ENCODE measurements at places on chromosomes 6 and 20.
A peak's percentile ranks its signal among the peaks of the same experiment; 100 is the strongest.

DNA sequence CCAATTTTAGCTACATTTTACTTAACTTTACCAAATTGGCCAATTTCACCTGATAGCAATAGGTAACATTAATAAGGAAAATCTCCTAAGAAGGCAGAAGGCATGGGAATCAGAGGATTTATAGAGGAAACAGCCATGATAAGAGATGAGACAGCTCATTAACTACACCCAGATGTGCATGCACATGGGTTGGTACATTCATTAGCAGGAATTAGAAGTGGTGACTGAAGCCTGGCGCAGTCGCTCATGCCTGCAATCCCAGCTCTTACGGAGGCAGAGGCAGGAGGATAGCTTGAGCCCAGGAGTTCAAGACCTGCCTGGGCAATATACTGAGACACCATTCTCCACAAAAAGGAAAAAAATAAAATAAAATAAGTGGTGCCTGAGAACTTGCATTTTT is 173.5 kb downstream of the COL9A1 start:
- no peak for DNase-seq

DNA sequence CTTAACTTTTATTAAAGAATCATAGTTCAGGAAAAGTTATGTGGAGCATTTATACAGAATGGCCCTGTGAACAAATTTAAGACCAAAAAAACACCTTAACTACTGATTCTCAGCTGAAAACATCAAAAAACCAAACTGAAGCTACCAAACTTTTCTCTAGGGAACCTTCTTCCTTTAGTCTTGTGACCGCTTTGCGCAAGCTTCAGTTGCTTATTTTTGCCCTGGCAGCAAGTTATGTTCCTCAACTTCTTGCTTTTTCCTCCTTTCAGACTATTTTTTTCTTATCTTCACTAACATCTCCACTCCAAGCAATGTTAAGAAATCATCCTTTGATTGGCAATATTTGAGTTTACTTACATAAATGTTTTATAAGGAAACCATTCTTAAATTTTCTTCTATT is 100.1 kb downstream of the MYB start:
- no peak for DNase-seq

DNA sequence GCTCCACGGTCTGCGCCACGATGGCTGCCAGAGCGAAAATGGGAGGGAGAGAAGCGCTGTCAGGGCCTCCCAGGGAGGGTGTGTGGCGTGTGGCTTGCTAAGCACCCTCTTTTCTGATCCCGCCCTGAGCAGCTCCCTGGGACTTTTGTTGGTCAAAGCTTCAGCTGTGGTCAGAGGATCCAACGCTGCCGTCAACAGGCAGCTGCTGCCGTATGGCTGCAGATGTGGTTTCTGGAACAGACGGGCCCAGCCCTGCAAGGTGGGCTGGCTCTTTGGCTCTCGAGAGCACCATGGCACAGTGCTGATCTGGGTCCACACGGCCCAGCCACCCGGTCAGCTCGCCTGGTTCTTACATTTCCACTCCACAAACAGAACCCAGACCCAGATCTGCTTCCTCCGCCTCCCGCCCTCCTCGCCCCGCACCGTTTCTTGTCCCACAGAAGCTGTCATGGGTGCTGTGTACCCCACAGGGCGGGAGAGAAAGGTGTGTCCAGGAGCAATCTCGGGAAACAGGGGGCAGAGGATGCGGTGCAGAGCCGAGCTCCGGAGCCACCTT is 86.0 kb upstream of the BHLHE23 start:
- no peak for DNase-seq

DNA sequence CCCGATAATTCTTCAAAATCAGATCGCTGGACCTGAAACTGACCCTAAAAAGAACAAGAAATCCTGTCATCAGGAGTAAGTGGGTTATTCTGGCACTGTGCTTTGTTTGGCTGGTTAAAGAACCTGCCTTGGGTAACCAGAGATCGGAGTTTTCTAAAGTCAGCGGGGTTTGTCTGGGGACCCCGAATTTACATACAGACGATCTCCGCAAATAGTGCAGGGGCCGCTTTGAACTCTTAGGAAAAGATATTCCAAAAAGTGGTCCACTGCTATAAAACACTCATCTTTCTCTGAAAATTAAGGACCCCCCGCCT is 33.0 kb upstream of the BTN3A2 start:
- no peak for DNase-seq

DNA sequence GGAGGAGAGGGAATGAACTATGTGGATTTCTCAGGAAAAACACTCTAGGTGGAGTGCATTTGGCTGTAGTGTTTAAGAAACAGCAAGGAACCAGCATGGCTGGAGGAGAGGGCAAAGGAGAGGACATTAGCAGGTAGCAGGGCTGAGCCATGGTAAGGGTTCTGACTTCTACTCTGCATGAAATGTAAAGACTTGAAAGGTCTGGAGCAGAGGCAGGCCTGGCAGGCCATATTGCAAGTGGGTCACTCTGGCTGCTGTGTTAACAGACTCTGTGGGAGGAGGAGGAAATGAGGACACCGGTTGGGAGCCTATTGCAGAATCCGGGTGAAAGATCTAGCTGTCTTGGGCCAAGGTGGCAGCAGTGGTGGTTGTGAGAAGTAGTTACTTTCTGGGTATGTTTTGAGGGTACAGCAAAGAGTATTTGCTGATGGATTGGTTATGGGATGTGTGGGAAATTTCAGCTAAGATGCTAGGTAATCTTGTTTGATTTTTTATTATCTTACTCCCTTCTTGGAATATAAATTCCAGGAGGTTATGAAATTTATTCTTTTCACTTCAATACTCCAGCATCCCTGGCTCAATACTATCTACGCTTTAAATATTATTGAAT is 115.9 kb upstream of the BCLAF1 start:
- DNase-seq: no peak

DNA sequence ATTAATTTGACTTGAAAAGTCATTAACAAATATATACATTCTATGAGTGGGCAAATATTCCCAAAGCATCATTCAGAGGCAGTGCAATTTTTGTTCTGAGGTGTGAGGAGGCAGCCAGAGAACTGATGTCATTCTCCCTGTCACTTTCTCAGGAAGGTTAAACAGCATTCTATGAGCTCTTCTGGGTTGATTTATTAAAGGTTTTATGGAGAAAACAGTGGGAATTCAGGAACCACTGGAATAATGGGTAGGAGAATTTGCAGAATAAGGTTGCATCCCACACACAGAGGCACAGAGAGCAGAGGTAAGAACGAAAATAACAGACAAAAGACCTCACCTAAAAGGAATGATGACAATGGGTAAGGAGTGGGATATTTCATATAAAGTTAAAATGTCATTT is 860.6 kb downstream of the TFAP2A start:
- DNase-seq: no peak

- no peak for DNase-seq
Measured at GRCh38 chr6:169235286-169235685, 18.4 kb downstream of the THBS2 start.

GRCh38 chr6:88403486-88403885 is 237.3 kb upstream of the CNR1 start:
- DNase-seq: no peak

DNA sequence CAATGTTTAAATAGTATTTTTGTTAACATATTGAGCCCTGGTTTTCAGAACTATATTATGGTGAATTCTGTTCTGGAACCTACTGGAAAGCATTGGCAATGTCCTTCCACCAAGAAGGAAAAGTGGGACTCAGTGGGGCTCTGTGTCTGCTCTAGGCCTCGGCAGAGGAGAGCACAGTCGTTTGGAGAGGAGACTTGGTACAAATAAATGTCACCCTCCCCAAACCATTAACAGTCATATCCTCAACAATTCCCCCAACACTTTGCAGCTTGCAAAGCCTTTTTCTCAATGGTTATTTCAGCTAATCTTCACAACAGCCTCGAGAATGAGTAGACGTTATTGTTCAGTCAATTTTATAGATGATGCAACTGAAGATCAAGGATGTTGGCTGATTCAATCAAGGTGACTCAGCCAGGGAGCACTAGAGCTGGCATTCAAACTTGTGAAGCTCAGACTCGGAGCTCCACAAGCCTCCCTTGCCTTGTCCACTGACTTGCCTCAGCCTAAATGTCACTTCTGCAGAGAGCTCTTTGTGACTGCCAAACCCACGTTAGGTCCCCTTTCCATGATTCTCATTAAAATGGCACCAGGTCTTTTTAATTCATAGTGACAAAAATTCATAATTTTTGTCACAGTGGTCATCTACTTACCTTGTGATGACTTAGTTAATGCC is 60.6 kb downstream of the TOX2 start:
- DNase-seq: no peak

DNA sequence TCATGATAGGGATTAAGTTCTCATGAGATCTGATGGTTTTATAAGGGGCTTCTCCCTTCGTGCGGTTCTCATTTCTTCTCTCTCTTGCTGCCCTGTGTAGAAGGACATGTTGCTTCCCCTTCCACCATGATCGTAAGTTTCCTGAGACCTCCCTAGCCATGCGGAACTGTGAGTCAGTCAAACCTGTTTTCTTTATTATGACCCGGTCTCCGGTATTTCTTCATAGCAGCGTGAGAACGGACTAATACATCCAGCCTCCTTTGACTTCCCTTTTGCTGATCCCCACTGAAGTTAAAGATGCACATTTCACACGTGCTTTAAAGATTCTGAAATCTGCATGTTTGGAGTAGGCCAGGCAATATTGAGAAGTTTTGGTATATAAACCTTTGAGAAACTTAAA is 543.1 kb downstream of the PRKN start:
- no peak for DNase-seq

DNA sequence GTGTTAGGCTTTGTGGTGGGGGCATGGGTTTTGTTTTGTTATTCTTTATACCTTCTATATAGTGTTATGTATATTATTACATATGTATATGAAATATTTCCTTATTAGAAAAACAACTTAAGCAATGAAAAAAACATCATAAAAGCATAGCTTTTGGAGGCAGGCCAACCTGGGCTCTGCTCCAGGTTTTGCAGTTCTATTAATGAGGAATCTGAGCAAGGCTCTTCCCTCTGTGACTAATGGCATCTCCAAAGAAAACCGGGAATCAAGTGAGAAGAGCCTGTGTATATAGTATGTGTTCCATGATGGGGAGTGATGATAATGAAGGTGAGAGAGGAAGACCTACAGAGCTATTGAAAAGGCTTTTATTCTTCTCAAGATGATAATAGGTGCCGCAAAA is 291.1 kb downstream of the CLIC5 start:
- no peak for DNase-seq

DNA sequence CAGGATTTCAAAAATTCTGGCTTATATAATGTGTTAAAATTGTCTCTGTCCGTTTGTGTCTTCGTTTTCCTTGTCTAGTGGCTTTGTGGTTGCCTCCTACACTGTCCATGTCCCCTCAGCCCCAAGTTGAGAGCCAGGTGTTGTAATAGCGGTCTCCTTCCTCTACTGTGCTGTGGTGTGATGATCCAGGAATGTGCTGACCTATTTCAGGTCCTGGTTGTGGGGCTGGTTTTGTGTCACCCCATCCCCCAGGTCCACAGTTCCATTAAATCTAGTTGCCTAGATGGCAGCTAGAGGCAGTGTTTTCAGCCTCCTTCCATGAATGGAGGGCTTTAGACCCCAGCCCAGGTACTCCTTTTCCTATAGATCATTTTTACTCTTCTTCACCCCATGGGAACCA is 128.7 kb downstream of the DNAH8 start:
- DNase-seq: no peak

DNA sequence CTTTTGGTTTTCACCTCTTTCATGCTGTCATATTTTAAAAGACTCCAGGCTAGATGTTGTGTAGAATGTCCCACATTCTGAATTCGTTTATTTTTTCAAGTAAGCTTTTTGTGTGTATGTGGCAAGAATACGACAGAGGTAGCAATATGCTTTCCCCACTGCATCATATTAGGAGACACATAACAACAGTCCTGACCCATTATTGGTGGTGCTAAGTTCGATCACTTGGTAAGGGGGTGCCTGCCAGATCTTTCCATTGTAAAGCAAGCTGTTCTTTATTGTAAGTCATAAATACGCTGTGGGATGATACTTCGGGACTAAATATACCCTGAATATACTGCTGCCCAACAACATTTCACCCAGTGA is 588 bp upstream of the NCOA3 start:
- no peak for DNase-seq

- peak; percentile 49 for DNase-seq
Measured at GRCh38 chr6:45423824-45424450, 46.2 kb upstream of the SUPT3H start.

- no peak for DNase-seq
Measured at GRCh38 chr6:137754366-137754765, 112.7 kb upstream of the TNFAIP3 start.

DNA sequence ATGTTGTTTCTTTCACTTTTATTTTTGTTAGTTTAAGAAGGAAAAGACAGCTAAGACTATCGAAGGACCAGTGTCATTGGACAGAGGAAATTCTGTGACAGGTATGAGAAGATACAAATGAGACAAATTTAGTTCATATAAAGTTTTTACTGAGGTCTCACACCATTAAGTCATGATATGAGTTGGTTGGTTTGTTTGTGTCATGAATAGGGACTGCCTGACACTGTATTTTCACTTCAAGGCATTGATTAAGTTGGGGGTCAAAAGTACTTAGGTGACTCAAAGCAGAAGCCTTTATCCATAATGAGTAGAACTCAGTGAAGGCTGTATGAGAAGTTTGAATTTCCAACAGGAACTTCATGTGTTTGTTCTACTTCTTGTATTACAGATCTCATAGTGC is 21.3 kb upstream of the HIVEP2 start:
- DNase-seq: no peak

DNA sequence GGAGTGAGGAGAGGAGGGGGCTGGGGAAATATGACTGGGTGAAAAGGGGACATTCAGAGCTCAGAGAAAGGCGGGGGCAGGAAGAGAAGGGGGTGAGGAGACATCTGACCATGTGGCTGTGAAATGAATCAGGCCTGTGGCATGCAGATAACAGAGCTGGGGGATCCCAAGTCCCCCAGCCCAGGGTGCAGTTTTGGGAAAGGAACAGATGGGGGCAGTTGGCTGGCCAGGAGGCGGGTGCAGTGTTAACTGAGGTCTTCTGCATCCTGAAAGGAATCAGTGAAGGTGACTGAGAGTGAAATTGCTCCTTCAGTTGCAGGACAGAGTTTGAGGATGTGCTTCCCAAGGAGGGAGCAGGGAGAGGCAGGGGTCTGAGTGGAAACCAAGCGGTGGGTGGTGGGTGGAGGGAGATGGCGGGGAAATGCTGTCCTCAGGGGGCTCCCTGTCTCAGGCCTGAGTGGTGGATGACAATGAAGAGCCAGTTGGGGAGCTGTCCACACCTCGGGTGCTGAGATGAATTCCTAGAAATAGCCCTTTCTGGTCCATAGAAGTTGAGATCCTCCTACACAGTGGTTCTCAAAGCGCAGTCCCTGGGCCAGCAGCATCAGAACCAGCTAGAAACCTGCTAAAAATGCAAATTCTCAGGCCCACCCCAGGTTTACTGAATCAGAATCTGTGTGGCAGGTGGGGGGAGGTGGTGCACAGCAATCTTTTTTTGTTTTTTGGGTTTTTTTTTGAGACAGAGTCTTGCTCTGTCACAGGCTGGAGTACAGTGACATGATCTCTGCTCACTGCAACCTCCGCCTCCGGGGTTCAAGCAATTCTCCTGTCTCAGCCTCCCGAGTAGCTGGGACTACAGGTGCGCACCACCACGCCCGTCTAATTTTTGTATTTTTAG is 26.0 kb upstream of the CCDC167 start:
- no peak for DNase-seq

Data from stimulated activated CD8-positive, alpha-beta memory T cell treated with anti-CD3 and anti-CD28 coated beads, Interleukin-4, amount 100 ng/mL, for 48 hours (primary cell).